ENCODE measurements at places on chromosomes 12 and 14.

DNA sequence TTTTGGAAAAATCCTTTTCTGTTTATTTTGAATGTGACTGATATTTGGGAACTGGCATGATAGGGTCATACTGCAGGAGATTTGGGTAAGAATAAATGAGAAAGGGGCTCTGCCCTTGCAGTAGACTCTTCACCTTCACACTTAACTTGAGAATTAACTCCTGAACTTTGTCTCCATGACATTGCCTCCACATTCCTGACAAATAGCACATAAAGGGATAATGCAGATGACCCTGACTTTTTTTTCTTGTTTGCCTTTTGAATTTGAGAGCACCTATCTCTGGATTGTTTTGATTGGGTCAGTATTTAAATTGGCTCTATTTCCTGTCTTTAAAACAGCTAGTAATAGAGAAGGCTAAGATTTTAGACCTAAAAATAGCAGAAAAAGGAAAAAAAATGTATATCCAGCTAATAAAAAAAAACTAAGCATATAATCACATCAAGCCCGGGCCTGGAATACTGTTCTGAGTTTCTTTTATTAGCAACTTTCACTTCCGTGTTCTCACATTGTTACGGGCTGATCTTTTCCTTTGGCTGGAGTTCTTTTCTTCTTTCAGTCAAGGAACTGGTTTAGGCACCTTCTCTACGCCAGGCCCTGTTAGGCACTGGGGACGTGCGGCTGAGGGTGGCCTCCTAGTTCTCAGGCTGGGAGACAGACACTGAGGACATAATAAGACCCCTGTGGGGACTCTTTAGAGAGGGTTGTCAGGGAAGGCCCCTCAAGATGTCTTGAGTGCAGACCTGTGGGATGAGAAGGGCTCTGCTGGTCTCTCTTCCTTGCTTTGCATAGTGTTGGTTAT is 53.1 kb upstream of the GNPNAT1 start:
- no peak for DNase-seq

GRCh38 chr12:82474798-82475184 is 116.5 kb downstream of the METTL25 start:
- DNase-seq = no peak

GRCh38 chr12:16165506-16165905 is 112.0 kb downstream of the SLC15A5 start:
- DNase-seq = peak; percentile 61

DNA sequence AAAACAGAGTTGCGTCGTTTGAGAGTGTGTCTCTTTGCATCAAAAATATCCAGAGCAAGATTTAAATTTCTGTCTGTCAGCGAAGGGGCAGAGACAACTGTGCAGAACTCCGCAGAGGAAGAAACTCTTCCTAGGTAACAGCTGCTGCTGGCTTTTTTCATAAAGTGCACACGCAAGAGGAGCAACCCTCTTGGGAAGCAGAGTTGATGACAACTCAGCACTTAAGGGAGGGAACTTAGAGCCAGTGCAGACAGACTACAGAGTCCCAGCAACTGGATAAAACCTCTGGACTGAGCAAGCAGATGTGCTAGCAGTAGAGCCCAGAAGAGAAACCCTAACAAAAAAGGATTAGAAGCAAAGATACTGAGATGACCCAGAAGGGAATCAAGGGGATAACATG is 337.1 kb downstream of the PCNX1 start:
- DNase-seq = no peak

- peak; percentile 96 for DNase-seq
Measured at GRCh38 chr14:80930836-80931389, 10.6 kb downstream of the CEP128 start.

- DNase-seq = no peak
Measured at GRCh38 chr14:33936391-33936790, 14.5 kb downstream of the EGLN3 start.

Measured in NAMALWA (cell line).